Stimulated activated memory B cell treated with anti-CD40 and anti-IgM and Interleukin-4, amounts not matched to agents 10 μg/mL and 1 μg/mL and 100 μg/mL, for 72 hours (primary cell): ENCODE measurements at places on chromosomes 12 and 14.

GRCh38 chr12:76813972-76814371 lies 50.1 kb downstream of the ZDHHC17 start:
- ATAC-seq: no peak

DNA sequence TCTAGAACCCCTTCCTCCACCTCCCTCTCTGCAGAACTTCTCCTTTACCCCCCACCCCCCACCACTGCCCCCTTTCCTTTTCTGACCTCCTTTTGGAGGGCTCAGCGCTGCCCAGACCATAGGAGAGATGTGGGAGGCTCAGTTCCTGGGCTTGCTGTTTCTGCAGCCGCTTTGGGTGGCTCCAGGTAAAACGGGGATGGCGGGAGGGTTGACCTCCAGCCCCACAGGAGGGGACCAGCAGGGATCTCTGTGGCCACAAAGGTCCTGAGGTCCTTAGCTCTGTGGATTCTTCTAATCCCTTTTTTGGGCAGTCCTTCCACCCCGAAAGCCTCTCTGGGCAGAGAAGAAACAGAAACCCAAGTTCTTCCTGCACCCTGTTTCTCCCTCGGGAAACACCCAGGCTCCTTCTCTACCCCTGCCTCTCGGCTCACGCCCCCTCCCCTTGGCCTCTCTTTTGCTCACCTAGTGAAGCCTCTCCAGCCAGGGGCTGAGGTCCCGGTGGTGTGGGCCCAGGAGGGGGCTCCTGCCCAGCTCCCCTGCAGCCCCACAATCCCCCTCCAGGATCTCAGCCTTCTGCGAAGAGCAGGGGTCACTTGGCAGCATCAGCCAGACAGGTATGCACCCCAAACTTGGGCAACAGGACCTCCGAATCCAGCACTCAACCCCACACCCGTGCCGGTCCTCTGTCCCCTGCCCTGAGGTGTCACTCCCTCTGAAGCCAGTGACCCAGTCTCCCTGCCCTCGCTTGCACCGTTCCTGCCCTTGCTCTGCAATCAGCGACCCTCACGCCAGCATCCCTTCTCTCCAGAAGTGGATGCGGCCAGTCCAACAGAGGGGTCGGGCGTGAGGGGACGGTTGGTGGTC lies 638 bp downstream of the LAG3 start:
- ATAC-seq: no peak

GRCh38 chr12:1405619-1406018 lies 188.8 kb downstream of the FBXL14 start:
- no peak for ATAC-seq

DNA sequence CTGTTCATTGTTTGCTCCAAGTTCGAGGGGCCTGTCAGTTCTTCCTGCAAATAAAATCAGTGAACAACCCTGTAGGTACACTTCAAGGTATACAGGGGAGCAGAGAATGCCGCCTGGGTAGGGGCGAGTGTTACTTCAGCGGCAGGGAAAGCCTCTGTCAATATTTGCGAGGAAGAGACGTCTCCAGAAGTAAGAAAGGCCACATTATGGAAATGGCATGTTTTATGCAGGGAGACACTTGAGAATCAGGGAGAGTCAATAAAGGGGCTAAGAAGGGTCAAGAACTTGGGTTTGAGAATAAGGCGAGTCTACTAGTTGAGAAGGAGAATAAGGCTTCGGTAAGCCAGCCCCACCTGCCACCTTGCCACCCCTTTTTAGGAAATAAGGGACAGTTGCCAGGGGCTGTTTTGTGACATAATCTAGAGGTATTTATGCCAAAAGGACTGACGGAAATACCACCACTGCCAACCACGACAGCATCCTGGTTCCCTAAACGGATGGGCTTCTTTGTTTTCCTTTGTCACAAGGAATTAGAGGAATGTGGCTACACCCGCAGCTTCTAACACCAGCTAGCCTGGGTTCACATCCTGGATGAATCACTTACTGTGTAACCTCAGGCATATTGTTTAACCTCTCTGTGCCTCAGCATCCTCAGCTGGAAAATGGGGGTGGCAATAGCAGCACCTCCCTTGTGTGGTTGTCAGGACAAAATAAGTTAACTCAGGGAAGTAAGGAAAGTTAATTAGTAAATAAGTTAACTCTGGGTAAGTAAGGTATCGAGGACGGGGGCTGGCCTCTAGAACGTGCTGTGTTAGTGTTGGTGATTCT lies 67.7 kb downstream of the EID3 start:
- ATAC-seq: no peak

DNA sequence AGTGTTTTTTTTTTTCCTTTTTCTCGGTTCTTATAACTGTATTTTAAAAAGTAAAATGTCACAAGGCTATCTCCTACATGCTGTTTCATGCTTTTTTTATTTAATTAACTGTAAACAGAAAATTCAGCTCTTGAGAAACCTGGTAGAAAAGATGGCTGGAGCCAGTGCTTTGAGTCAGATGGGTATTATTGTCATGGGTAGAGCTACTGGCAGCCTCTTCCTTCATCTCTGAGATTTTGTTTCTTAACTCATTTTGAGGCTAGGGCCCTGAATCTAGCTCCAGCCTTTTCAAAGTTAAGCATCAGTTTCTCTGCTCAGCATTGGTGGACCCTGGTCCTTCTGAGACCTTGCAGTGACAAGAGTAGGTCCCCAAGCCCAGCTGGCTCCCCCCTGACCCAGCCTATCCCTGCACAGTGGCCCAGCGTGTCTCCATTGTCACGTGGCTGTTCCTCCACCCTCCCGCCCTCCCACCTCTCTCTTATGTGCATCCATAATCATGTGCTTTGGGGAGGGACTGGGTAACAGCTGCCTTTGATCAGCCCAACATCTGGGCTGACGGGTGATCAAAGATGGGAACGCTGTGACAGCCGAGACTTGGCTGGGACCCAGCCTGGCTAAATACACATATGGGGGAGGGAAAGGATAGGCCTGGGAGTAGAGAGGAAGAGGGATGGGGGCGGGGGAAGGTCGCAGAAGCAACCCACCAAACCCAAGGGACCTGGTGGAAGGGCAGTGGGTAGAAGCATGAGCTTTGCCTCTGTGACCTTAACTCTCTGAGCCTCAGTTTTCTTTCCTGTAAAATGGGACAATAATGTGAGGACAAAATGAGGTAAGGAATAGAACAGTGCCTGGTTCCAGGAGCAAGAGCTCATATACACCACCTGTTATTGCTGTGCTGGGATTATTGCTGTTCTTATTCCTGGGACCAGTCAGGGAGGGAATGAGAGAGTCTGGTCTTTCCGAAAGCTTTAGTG lies 24.4 kb upstream of the RBM19 start:
- ATAC-seq: no peak

DNA sequence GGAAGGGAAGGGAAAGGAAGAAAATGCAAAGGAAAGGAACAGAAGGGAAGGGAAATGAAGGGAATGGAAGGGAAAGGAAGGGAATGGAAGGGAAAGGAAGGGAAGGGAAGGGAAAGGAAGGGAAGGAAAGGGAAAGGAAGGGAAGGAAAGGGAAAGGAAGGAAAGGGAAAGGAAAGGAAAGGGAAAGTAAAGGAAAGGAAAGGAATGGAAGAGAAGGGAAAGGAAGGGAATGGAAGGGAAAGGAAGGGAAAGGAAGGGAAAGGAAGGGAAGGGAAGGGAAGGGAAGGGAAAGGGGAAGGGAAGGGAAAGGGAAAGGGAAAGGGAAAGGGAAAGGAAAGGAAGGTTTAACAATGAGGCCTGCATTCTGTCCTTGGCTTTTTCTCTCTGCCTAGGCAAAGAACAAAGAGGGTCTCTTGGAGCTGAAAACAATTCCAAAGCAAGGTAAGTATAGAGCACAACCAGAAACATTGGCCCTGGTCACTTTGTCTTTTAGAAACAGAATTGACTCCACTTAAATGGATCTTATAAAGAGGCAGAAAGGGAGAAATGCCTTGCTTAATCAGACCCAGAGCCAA lies 525.9 kb upstream of the TMPO start:
- no peak for ATAC-seq

- no peak for ATAC-seq
Observed at GRCh38 chr14:101628975-101629374, 67.7 kb downstream of the DIO3 start.

- no peak for ATAC-seq
Observed at GRCh38 chr14:93984070-93984469, 7.7 kb upstream of the ASB2 start.

- no peak for ATAC-seq
Observed at GRCh38 chr12:88371416-88372183, 208.7 kb downstream of the KITLG start.

- no peak for ATAC-seq
Observed at GRCh38 chr14:65926935-65927700, 514.6 kb downstream of the FUT8 start.

GRCh38 chr12:63795944-63796343 lies 16.2 kb downstream of the RXYLT1 start:
- ATAC-seq: no peak

DNA sequence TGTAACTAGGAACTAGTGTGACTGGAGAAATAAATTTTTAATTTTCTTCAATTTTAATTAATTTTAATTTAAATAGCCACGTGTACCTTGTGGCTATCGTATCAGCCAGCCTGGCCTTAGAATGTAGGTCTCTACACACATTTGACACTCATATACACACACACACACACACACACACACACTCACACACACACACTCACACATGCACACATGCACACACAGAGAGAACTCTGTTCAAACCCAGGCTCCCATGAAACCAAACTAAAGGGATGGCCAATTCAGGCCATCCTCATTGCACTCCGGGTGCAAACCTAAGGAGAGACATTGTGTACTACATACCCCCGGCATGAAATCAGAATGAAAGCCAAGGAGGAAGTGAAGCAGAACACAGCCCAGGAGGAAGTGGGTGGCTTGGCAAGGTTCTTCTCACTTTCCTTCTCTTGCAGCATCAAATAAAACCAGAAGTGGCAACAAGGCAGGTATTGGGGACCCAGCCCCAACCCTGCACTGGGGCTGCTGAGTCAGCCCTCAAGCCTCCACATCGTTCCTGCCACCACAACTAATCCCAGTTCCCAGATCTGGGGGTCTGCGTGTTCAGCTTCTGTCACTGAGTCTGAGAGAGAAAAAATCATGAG lies 26.2 kb upstream of the CHPT1 start:
- ATAC-seq: peak; percentile 96

- ATAC-seq: no peak
Observed at GRCh38 chr12:46107591-46107990, 117.2 kb upstream of the SCAF11 start.

DNA sequence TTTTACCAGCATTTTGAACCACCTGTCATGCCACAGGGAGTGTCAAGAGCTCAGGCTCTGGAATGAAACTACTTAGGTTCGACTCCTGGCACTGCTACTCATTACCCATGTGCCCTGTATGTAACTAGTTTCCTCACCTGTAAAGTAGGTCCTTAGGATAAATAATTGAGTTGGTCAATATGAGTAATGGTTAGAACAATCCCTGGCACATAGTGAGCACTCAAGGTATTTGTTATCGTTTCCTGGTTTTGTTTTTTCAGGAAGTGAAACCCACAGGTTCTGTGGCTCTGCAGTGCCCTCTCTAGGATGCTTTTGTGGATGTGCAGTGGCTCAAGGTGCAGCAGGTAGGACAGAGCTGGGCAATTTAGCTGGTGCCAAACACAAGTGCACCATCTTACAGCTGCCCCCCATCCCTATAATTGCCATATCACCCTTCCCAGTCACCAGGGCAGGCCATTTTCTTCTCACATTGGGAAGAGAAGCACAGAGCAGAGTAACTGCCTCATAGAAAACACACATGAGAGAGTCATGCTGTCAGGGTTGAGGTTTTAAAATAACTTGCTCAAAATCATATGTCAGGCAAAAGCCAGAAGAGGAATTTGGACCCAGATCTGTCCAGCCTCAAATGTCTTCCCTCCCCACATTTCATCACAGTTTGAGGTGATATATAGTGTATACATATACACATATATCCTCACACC lies 297.5 kb downstream of the RPAP3 start:
- ATAC-seq: peak; percentile 93
